ENCODE measurements at places on chromosomes 6 and 20.
A peak's percentile ranks its signal among the peaks of the same experiment; 100 is the strongest.

DNA sequence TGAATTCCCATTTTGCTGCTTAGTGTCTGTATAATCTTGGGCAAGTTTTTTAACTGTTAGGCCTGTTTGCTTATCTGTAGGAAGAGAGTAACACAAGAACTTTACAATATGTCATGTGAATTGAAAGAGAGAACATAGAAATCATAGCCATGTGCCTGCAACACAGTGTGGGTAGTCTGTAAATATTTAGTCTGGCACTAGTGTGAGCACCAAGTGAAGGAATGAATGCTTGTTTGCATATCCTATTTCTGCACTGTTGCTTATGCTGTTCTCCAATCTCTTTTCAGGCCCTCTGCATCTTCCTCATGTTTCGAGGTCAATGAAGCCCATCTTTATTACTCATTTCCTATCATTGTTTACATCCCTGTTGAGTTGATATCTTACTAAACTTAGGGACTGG, 49.2 kb downstream of the CBFA2T2 start:
- no peak for DNase-seq

DNA sequence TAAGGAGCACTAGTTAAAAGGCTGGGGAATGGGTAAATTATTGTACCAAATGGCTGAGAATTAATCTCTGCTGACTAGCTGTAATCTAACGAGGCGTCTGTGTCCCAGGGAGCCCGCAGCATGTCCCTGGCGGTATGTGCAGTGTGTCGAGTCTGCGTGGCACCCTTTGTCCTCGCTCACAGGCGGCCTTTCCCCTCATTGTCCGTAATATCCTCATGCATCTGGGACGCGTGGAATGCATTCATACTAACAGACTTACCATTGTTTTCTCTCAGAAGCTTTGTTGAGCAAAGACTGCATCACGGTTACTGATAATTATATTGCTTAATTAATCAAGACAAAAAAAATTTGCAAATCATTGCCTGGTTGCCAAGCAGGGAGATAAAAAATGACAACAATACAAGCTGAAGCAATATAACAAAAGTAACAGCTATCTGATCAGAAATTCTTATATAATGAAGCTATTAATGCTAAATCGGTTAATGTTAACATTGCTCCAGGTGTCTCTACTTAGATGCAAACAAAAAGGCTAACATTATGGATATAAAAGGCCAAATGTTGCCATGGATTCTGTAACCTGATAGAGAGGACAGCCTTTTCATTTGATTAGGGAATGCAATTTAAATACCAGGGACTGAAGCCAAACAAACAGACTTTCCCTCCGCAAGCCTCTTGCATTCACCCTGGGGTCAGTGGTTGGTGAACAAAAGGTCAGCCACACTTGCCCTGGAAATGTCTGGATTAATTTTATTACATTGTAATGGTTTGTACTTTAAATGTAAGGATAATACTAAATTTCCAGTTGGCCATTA, 124.8 kb downstream of the INSM1 start:
- DNase-seq, result peak; percentile 86

- DNase-seq, result no peak
Observed at GRCh38 chr6:113632220-113632864, 224.8 kb upstream of the MARCKS start.

DNA sequence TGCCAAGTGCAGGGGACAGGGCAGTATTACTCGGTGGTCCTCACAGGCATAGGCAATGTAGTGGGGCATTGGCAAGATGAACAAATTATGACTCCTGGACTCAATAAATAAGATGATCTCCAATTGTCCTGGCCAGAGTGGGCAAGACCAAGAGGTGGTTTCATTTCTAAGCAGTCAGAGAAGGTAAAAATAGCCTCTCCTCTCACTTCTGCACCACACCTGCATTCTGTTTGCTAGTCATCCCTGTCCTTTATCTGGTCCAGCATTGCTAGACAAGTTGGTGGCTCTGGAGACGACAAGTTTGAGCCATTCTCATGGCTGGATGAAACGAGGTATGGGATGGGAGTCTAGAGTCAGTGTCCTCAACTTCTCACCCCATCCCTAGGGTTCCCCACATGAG, 83.0 kb downstream of the BANF2 start:
- no peak for DNase-seq

DNA sequence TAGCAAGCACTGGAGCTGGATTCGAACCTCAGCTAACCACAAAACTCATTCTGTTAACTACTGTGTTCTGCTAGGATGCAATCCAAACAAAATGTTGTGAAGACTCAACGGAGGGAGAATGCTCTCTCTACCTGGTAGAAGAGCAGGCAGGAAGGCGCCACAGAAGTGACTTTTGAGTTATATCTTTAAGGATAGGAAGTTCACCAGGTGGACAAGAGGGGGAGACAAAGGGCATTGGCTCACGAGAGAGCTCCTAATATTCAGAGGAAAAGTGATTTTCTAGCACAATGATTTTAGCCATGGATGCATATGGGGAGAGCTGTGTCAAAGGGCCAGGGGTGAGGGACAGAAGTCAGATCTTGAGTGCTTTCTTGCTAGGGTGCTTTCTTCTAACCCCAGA, 108.4 kb upstream of the MAFB start:
- no peak for DNase-seq

GRCh38 chr6:138605958-138606357, 106.7 kb upstream of the NHSL1 start:
- DNase-seq, result peak; percentile 48

GRCh38 chr6:7183707-7184106, 75.9 kb downstream of the RREB1 start:
- DNase-seq, result no peak

DNA sequence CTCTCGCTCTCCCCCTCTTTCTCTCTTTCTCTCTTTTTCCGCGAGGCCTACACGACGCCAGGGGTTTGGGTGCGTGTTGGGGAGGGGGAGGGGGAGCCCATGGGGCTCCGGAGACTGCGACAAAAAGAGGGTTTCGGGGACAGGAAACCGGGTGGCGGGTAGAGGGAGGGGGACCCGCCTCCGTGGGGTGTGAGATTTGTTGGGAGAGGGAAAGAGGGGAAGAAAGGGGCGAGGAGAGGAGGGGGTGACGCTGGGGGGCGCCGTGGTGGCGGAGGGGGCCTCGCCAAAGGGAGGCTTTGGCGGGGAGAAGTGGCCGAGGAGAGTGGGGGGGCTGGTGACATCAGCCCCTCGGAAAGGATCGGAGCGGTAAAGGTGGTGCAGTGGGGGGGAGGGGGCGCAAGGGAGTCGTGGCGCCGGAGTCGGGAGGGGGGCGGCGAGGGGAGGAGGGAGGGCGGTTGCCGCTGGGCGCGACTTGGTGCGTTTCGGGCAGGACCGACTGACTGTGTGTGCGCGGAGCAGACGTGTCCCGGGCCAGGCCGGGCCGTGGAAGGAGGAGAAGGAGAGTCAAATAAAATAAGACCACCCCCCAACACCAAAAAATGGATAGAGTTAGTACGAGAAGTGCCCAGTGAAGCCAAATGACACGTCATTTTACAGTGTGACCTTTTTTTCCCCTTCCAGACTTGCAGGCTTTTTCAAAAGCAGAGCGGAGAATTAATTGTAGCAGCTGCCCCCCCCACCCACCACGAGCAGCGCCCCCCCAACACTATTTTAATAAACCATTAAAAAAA, 39.8 kb downstream of the GNAS start:
- peak; percentile 83 for DNase-seq

Data from retina (tissue), 1 donor.